T1000 (cell line): ENCODE measurements at places on chromosomes 2 and 18.

DNA sequence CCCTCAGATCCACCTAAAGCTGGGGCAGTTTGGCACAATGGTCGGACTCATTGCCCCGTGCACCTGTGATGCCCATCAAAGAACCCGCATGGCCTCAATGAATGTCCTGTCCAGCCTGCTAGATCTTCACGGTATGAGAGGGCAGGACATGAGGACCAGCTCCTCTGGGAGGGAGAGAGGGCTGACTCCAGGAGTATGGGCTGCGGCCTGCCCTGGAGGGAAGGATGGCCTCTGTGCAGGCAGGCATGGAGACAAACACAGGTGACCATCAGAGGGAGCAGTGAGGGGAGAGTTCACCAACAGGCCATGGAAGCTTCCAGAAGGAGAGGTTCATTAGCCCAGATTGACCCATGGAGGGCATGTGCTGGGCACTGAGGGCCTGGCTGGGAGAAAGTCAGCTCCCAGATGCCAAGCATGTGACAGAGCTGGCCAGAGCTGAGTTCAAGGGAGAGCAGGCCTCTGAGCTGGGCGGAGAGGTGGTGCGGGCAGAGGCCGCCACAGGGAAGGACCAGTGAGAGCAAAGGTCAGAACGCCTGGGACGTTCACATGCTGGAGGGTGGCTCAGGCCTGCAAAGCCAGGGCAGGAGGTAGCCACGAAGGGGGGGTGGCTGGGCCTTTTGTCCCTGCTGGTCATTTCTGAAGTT is 36.2 kb downstream of the HJURP start:
- no peak for DNase-seq

DNA sequence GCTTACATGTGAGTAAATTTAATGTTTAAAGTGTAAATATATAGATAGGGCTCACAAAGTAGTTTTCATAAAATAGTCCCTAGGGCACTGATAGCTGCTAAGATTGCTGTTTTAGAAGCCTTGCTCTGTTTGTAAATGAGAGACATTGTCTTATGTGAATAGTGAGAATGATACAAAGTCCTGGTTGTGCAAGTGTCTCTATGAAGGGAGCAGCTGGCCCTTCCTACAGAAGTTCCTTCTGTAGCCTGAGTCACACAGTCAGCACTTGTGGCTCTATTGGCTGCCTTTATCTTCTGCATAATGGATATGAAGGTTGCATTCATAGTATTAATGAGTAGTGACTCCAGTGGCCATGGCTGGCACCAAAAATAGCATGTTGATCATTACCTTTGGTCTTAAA is 279.7 kb downstream of the OSR1 start:
- DNase-seq, result no peak

- no peak for DNase-seq
Measured at GRCh38 chr2:235630718-235631296, 137.0 kb downstream of the AGAP1 start.

- no peak for DNase-seq
Measured at GRCh38 chr18:76564117-76564516, 69.1 kb upstream of the ZNF516 start.

- no peak for DNase-seq
Measured at GRCh38 chr2:85976106-85976920, 87.5 kb upstream of the ST3GAL5 start.

- no peak for DNase-seq
Measured at GRCh38 chr2:120564213-120565094, 171.2 kb upstream of the GLI2 start.

DNA sequence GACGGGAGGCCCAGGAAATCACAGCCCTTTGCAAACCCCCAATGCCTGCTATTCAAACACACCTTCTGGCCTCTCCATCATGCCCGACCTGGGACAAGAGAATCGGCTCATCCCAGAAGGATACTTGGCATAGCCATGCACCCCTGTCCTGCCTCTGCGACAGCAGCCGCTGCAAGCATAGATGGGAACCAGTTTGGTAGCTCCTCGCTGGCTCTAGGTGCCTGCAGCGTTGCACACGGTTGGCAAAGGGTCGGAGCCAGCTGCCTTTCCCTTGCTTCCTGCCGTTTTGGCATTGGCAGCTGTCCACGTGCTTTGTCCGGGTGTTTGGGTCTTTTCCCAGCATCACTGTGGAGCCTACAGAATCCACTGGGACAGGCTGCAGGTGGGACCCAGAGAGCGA is 76.9 kb downstream of the TWIST2 start:
- no peak for DNase-seq

DNA sequence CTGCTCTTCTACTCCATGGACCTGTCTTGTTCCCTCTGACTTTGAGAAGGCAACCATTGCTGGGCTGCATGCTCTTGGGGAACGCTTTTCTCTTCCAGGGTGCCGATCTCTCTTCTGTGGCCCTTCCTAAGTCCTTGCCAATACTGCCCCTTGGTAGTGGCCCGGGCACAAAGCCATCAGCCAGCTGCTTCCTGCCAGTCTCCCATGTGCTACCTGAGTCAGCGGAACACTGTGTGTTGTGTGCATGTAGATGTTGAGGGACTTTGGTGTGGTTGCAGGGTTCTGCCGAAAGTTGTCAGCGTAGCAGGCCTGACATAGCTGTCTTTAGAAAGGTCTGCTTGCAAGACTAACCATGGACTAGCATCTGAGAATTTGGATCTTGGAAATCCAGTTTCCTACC is 35.4 kb downstream of the MGAT5 start:
- DNase-seq, result no peak

DNA sequence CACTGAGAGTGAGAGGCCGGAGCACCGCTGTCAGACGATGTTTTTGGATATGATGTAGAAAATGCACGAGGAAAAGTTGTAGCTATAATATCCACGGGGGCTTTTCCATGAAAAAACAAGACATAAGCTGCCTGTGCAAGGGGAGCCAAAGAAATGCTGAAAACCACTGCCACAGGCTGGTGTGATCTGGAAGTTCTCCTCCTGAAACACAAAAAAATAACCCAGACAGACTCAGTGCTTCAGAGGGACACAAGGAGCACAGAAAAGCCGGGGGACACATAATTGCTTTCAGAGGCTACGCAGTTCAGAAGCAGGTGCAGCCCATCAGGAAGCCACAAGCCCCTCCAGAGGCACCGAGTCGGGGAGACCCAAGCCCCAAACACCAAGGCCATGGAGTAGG is 98.2 kb downstream of the ZNF516 start:
- no peak for DNase-seq

GRCh38 chr2:149612122-149612521 is 24.5 kb upstream of the MMADHC start:
- no peak for DNase-seq
